ENCODE measurements at places on chromosomes 4 and X.
A peak's percentile ranks its signal among the peaks of the same experiment; 100 is the strongest.

- no peak for DNase-seq
Observed at GRCh38 chrX:106692425-106693065, 34.0 kb upstream of the RNF128 start.

GRCh38 chrX:67700602-67701001, 156.8 kb downstream of the AR start:
- no peak for DNase-seq

- DNase-seq = no peak
Observed at GRCh38 chr4:82739287-82740190, 59.1 kb downstream of the SCD5 start.

DNA sequence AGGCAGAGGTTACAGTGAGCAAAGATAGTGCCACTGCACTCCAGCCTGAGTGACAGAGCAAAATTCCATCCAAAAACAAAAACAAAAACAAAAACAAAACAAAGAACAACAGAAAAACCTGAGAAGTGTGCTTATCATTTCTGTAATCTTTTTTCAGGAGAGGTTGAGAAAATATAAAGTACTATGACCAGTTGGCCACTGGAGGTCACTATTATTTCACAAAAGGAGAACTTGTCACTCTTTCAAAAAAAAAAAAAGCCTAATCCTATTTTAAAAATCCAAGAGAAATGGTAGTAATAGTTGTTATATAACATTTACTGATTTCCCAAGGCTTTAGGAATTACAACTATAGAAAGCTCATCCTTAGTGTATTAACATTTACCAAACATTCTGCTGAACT, 24.9 kb upstream of the RNF150 start:
- DNase-seq = no peak

- no peak for DNase-seq
Observed at GRCh38 chr4:3374667-3375066, 67.1 kb upstream of the HGFAC start.

DNA sequence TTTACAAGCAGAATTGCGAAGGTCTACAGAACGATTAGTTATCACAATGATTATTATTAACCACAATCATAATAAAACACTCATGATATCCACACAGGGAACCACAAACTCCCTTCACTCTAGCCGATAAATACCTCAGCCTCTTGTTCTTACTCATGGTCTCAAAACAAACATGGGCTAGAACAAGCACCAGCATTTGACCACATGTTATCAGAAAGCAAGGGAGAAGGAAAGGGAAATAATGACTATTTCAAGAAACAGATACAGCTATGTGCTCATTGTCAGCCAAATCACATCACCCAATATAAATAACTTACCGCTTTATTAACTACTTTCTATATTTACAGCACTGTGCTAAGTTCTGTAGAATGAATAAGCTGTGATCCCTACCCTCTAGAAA, 663.2 kb upstream of the HTR2C start:
- no peak for DNase-seq

GRCh38 chr4:1296324-1297022, 6.8 kb downstream of the MAEA start:
- no peak for DNase-seq

DNA sequence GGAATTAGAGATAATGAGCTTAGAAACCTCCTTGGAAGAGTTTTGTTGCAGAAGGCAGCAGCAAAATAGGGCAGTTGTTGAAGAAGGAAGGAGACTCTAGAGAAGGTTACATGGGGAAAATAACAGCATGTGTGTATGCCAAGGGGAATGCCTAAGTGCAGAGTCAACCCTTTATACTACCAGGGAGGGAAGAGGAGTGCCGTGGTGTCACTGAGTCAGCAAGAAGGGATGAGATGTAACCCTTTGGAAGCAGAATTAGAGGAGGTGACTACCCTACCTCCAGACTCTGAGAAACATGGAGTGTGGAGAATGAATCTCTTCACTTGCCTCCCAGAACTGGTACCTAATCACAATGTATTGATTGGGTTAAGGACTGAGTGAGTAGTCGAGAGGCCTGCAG, 6.7 kb upstream of the GABRE start:
- no peak for DNase-seq

DNA sequence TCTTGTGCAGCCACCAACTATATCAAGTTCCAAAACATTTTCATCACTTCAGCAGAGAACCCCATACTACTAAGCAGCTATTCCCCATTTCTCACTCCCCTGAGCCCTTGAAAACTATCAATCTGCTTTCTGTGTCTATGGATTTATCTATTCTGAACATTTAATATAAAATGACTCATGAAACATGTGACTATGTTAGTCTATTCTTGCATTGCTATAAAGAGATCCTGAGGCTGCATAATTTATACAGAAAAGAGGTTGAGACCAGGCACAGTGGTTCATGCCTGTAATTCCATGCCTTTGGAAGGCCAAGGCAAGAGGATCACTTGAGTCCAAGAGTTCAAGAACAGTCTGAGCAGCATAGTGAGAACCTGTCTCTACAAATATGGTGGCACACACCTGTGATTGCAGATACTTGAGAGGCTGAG, 10.6 kb upstream of the C1QTNF7 start:
- no peak for DNase-seq

- no peak for DNase-seq
Observed at GRCh38 chr4:176745902-176746301, 46.8 kb downstream of the VEGFC start.

GRCh38 chrX:14902537-14902936, 29.3 kb downstream of the MOSPD2 start:
- DNase-seq = no peak

- no peak for DNase-seq
Observed at GRCh38 chr4:2846172-2846571, 2.5 kb downstream of the ADD1 start.

- no peak for DNase-seq
Observed at GRCh38 chrX:87006561-87006960, 511.0 kb upstream of the KLHL4 start.

GRCh38 chr4:89716893-89717292, 120.1 kb downstream of the SNCA start:
- no peak for DNase-seq

DNA sequence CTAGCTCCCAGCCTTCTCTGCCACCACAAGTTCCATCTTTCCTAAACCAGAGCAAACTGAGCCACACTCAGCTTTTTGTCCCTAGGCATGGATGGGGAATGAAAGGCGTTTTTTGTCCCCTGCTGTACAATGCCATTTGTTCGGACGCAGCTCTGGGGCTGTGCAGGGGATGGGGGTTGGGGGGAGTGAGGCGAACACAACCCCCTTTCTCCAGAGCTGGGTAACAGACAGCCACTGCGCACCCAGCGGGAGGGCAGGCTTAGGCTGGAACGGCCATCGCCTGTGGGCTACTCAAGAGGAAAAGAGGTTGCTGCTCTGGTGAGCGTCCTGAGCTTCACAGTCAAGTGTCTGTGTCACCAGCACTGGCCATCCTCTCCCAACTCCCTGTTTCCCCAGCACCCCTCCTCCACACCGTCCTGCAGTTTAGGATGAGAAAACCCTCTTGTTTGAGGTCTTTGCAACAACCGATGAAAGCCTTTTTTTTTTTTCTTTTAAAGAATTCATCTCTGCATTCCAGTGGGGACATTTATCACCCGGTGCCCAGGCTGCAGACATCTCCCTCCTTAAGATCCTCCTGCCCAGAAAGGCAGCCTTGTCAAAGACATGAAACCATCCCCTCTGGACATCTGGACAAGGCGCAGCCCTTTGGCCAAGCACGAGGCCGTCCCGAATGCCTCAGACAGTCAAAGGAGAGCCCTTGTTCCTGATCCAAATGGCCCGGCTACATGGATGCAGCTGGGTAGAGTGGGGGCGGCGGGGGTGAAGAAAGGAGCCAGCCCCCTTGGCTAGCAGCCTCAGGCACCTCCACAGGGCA, 419.6 kb downstream of the BCOR start:
- DNase-seq = no peak

DNA sequence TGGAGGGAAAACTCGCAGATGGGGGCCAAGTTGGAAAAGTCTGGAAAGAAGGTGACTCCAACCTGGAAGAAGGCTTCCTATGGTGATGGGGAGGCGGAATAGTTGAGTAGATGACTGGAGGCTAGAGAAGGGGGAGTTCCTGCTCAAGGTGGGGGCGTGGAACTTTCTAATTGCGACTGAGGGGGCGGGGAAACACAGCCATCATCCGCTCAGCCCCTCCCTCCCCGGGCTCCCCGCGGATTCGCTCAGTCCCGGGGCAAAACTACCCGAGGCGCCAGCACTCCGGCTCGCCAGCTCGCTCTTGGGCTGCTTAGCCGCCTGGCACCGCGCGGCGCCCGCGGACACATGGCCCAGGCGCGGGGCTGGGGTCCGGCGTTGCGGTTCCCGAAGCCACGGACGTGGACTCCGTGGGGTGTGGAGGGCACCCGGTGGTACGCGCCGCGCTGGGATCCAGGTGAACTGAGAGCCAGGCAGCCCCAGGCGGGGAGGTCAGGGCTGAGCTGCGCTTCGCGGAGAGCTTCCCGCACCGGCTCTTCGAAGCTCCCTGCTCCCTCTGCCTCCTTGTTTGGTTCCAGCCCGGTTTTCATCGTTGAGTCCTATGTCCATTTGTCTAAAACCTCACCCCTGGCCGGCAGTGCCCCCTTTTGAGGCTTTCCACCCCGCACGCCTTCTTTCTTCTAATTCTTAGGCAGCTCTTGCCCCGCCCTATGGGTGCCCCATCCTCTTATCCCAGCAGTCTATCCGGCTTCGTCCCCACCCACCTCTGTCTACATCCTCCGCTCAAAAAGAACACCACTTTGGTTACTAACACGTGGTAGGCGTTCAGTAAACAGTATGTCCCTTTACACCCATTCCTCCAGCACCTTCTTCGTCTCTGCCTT, 38.9 kb downstream of the STARD8 start:
- no peak for DNase-seq

DNA sequence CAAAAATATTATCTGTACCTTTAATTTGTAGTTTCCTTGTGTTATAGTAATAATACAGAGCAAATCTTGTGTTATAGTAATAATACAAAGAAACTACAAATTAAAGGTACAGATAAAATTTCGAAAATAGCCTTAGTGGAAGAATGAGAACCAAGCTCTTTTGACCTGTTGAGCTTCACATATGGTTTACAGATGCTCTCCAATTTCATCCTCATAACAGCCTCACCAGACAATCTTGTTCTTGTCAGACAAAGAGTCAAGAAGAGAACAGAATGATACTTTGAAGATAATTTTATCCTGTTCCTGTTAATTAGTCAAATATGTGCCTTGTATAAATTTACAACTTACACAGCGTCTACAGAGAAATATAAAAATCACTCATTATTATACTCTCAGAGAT, 12.8 kb downstream of the ATXN3L start:
- DNase-seq = no peak

DNA sequence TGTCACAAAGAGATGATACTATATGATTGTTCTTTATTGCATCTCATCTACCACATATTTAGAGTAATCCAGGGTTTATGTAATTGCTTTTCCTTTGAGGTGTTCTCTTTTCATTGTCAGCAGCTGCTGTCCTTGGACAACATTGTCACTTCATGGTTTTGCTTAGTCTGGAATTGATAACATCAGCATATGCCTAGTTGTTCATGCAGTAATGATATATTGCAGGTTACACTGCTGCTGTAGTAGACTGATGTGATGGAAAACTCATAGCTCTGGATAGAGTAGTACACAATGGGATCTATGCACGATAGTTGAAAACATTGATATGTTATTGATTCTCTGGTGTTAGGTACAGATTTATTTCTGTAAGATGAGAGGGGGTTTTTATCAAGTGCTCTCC, 13.7 kb downstream of the NEIL3 start:
- no peak for DNase-seq

GRCh38 chrX:77275392-77275791, 171.8 kb upstream of the FGF16 start:
- no peak for DNase-seq

- no peak for DNase-seq
Observed at GRCh38 chr4:105191621-105192210, 45.0 kb downstream of the TET2 start.

DNA sequence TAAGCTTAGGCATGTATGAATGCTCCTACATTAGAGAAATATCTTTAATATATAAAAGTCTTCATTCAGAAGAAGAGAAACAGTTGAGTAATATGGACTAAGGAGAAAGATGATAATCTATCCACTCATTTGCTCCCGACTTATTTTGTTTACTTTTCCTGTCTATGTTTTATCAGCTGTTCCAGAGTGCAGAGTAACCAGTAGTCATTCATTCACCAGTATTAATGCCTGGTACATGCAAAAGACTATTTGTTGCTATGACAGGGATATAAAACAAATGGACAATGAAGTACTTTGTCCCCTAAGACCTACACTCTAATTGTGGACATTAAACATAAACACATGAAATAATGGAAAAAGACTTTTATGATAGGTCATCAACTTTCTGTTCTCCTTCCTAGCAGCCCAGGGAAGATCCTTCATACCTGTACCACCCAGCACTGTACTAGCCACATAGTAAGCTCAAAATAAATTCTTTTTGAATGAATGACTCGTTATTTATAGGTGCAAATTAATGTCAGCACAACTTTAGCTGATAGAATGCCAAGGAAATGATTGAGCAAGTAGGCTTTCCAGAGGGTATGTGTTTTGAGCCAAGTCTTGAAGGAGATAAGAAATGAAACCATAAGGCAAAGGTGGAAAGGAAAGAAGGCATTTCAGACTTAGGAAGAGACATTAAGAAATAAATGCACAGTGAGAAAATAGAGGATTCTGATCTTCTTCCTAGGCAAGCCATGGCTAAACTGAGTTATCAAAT, 45.0 kb upstream of the IL13RA1 start:
- DNase-seq = no peak

- DNase-seq = no peak
Observed at GRCh38 chrX:123993904-123994635, 32.6 kb downstream of the STAG2 start.

DNA sequence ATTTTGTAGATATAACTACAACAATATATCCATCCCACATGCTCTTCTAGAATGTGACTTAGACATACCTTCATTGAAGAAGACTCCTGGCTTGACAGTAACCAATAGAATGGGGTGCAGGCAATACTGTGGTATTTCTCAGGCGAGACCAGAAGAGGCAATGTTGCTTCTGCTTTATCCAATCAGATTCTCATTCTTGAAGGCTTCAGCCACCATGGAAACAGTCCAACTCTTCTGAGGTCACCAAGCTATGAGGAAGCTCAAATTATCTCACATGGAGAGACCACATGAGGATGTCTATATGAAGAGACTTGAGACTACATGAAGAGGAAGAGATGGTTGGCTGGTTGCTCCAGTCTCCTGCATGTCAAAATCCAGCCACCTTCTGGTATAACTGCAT, 469.9 kb downstream of the PCDH10 start:
- DNase-seq = no peak

- peak; percentile 54 for DNase-seq
Observed at GRCh38 chrX:57607295-57608187, 15.7 kb downstream of the ZXDB start.

- no peak for DNase-seq
Observed at GRCh38 chr4:118955515-118955914, 66.9 kb downstream of the SYNPO2 start.
